ENCODE measurements at places on chromosomes 1 and 21.
A peak's percentile ranks its signal among the peaks of the same experiment; 100 is the strongest.

GRCh38 chr1:31593770-31594632 is 17.7 kb downstream of the TINAGL1 start:
- DNase-seq = peak; percentile 18

GRCh38 chr1:63721531-63722189 is 52.2 kb upstream of the ROR1 start:
- no peak for DNase-seq

GRCh38 chr1:203133970-203134725 is 6.6 kb downstream of the ADORA1 start:
- DNase-seq = no peak

GRCh38 chr21:35249636-35250035 is 200.5 kb upstream of the RUNX1 start:
- DNase-seq = no peak

GRCh38 chr1:177239792-177240191 is 69.0 kb downstream of the BRINP2 start:
- no peak for DNase-seq

DNA sequence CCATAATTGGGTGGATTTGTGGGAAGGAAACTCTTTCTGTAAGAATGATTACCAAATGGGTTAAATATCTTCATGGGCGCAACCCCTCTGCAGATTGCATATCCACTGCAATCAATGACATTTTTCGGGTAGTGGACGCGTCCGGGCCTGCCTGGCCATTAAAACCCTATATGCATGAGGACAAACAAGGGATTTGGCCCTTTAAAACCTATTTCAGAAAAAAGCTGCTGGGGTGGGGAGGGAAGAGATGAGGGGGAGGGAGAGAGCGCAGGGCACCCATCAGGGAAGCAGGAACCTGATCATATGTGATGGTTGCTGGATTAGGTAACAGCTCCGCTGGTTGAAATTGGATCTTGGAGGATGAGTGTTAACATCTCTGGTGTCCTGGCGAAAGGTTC is 228.8 kb downstream of the PBX1 start:
- no peak for DNase-seq

Data from GOT3 (cell line).